Fibroblast of skin of abdomen (primary cell): ENCODE measurements at places on chromosomes 16 and 17.

- DNase-seq, result no peak
Observed at GRCh38 chr17:14458724-14459123, 157.8 kb downstream of the HS3ST3B1 start.

- peak; percentile 46 for DNase-seq
Observed at GRCh38 chr17:39231591-39232551, 6.1 kb upstream of the STAC2 start.

GRCh38 chr17:74512624-74513091 lies 18.6 kb downstream of the CD300LB start:
- DNase-seq, result no peak

GRCh38 chr16:84119368-84119767 lies 2.6 kb upstream of the MBTPS1 start:
- no peak for DNase-seq

- DNase-seq, result no peak
Observed at GRCh38 chr16:81478876-81479511, 34.4 kb downstream of the CMIP start.

GRCh38 chr17:7296189-7296861 lies 1.9 kb upstream of the YBX2 start:
- peak; percentile 72 for DNase-seq

DNA sequence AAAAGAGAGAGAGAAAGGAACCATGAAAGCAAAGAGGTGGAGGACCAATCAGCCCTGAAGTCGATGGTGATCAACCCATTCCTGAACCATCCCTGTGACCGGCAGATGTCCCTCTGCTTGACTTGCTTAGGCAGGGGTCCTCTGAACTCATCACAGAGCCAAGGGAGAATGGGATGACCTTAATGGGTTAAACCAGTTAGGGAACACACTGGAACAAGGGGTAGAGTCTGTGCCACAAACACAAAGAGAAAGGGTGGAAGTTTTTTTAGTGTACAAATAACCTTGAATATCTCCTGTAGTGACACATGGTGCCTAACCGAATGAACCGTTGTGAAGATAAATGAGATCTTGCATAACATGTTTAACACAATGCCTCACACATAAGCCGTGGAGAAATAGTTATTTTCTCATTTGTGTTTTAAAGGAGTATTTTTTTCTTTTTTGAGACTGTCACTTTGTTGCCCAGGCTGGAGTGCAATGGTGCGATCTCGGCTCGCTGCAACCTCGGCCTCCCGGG lies 11.2 kb downstream of the NAA60 start:
- no peak for DNase-seq

- no peak for DNase-seq
Observed at GRCh38 chr17:77667478-77667877, 291.0 kb upstream of the TNRC6C start.

DNA sequence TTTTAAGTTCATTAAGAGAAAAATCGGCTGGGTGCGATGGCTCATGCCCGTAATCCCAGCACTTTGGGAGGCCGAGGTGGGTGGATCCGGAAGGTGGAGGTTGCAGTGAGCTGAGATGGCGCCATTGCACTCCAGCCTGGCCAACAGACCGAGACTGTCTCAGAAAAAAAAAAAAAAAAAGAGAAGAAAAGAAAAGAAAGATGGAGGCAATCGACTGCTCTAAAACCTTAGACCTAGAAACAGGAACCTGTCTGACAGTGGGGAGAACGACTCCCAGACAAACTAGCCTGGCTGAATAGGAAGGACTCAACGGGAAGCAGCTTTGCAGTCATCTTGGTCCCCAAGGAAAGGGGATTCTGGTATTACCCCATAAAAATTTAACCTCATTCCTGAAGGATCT lies 13.7 kb downstream of the MRC2 start:
- DNase-seq, result no peak

DNA sequence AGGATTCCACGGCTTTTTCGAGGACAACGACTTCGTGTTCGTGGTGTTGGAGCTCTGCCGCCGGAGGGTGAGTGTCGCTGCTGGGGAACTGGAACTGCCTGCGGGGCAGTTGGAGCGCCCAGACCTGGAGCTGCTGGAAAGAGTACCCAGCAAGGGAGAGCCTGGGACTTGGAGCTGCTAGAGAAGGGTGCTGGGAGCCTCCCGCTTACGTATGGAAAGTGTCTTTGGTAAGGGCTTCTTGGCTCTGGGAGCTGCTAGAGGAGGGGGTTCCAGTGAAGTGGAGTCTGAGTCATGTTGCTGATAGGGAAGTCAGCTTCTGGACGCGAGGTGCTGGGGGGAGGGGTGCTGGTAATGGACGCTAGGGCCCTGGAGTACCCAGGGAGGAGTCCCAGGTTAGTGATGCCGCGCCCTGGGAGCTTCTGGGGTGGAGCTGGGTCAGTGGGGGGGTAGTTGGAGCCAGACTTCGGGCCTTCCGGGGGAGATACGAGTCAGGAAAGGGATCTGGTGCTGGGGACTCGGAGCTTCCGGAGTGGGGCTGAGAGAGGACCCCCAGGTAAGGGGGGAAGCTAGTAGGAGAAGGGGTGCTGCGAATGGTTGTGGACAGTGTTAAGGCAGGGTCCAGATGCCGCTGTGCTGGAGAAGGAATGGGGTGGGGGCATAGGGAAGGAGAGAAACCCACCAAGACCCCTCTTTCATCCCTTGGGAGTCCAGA lies 741 bp downstream of the PLK1 start:
- peak; percentile 39 for DNase-seq

GRCh38 chr17:49656247-49656646 lies 21.6 kb downstream of the SPOP start:
- no peak for DNase-seq

- peak; percentile 86 for DNase-seq
Observed at GRCh38 chr16:77306075-77306474, 106.9 kb downstream of the SYCE1L start.

DNA sequence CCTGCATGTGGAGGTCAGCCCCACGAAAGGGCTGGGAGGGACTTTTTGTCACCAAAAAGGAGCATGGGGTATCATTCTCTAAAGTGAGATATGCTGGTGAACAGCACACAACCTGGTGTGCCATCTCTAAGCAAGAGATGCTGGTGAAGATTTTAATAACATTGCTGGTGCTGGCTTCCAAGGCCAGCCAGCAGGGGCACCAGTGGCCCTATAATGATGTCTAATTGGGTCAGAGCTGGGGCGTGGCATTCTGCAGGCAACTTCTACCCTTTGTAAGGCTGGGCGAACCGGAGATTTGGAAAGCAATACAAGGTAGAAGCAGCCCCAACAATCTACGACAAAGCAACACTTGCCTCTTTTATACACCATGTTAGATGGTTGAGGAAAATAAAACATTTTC lies 16.8 kb downstream of the SDR42E1 start:
- no peak for DNase-seq

DNA sequence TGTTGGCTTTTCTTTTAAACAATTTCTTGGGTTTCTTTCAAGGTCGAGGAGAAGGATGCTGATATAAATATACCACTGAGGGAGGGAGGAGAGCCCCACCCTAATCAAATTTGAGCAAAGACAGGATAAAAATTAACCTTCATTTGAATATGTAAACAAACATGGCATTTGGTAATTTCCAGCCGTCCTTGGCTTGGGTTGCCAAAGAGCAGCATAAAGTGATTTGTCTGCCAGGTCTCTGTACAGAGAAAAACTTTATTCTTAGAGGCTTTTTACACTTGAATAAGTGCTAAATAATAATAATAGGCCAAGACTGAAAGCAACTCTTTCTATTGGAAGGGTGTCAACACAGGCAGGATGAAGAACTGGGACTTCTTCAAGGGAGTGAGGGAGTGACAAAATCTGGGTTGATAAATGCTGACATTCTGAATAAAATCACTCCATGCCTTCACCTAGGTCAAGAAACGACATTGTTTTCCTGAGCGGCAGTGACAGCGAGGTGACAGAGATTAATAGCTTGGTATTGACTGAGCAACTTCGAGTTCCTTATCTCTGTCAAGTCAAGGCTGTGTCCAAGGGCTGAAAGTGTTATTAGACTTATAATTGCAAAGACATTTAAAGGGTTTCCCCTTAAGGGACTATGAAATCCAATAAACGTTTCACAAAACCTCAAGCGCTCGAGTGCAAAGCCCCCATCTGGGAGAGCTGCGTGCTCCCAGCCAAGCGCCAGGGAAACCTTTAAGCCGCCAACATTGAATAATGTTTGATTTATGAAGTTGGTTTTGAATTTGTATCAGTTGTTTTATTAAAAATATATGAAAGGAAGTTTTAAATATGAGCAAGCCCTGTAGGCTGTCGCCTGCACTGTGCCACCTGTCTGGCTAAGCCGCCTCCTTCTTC lies 269.5 kb upstream of the N4BP1 start:
- no peak for DNase-seq

GRCh38 chr17:58228679-58229078 lies 9.6 kb upstream of the MKS1 start:
- DNase-seq, result no peak

- peak; percentile 37 for DNase-seq
Observed at GRCh38 chr17:20010099-20010863, 1.1 kb downstream of the SPECC1 start.

- DNase-seq, result peak; percentile 40
Observed at GRCh38 chr17:9529033-9529700, 46.5 kb downstream of the STX8 start.

- DNase-seq, result no peak
Observed at GRCh38 chr16:89742948-89743347, 21.6 kb downstream of the ZNF276 start.

DNA sequence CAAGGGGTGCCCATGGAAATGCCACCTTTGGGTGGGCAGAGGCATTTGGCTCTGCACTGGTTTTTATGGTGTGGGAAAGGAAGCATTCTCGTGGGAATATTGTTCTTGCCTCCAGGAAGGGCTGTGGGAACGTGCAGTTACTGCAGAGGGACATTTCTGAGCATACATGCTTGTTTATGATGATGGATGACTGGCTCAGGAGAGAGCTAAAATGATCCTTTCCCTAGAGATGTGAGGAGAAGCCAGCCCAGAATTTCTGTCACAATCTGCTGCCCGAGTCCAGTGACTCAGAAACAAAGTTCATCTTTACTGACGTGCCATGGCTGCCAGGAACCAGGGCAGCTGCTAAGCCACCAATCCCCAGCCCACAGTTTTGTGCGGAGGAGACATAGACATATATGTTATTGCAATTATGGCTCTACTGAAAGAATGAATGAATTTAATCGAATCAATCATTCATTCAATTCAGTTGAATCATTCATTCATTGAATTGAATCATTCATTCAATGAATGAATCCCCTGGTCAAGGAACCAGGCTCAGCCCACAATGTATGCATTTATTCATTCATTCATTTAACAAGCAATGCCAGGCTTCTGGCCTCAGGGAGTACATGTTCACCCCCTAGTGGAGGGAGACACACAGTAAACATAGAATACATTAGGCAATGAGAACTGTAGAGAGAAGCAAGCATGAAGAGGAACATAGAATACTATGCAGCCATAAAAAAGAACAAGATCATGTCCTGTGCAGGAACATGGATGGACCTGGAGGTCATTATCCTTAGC lies 414.4 kb upstream of the HSBP1 start:
- DNase-seq, result peak; percentile 23

DNA sequence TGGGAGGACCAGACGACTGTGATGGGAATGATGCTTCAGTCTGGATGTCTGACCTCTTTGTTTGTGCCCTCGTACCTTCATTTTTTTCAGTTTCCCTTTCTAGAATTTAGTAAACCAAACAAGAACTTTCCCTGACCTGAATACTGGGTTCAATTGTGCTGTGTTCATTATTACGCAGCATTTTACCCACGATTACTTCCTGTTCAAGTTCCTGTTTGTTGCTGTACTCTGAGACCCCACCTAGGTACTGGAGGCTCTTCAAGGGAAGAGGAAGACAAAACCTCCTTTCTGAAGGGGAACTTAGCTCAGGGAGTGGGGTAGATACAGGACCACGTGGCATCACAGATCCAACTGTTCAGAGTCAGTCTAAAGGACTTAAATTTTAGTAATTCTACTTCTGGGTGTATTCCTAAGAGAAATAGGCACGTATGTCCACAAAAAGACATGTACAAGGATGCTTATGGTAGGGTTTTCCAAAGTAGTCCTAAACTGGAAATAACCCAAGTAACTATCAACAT lies 9.2 kb upstream of the PRKCB start:
- no peak for DNase-seq

DNA sequence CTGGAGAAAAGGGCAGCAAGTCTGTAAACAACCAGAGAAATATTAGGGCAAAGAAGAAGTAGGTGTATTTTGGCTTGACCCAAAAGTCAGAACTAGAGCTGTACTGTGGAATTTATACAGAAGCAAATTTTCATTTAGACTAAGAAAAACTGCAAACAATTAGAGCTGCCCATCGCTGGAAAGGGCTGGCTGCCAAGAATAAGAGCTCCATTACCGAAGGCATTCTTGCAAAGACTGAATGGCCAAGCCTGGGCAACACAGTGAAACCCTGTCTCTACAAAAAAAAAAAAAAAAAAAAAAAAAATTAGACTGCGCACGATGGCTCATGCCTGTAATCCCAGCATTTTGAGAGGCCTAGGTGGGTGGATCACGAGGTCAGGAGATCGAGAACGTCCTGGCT lies 53.9 kb upstream of the TMC5 start:
- DNase-seq, result no peak

DNA sequence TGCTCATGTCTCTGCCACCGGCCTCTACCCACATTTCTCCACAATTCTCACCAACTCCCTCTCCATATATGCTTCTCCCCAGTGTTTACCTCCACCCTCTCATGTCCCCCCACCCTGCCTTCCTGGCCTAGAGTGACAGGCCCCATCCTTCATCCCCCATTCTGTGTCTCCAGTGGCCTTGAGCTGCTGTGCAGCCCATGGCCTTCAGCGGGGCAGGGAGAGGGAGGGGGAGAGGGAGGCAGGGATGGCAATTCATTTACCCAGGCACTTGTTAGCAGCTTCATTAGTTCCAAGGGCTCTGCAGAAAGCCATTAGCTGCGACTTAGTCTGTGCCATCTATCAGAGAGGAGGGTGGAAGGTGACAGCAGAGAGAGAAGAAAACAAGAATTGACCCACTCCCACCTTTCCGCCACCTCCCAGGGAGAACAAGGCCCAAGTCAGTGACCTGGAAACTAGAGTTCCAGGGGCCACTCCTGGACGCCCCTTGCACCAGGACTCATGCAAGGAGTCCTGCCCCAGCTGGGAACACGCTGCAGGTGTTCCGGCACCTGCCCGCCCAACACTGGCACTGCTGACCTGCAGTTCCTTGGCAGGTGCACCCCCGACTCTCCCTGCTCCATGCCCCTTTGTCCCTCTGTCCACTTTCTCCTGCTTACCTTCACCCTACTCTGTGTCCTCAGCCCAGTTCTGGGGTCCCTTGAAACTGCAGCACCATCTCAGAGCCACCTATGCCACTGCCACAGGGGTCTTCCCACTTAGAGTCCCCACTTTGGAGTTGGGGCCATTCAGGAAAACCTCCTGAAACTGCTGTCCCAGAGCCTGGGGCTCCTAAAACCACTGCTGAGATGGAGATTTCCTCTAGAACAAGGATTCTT lies 23.5 kb upstream of the PYY start:
- DNase-seq, result no peak

DNA sequence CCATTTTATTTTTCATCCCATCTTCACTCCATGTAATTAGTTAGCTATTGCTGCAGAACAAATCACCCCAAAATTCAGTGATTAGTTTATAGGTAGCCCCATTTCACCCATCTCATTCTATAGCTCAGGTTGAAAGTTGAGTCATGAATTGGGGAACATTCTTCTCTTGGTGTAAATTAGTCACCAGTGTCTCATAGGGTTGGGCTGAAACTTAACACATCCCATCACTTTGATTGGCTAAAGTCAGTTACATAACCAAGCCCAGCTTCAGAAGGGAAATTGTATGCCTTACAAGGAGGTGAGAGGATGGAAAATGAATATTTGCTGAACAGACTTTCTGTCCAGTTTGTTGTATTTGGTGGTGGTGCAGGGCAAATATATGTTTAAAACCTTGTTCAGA lies 477.5 kb downstream of the WWOX start:
- peak; percentile 20 for DNase-seq
